Progenitor cell of endocrine pancreas (in vitro differentiated cells): ENCODE measurements at places on chromosomes 4 and X. TPM values are rescaled to one million over a fixed set of nuclear protein-coding genes. Genes with fewer than 3 reads are reported as not detected.

- H3K36me3 ChIP-seq, result no peaks in the 10 kb centered on the region
- no peak overlapping the region for H3K27ac ChIP-seq
- no peak for DNase-seq
- H3K27me3 ChIP-seq, result peaks cover 68% of the 10 kb centered on the region
Measured at GRCh38 chr4:1052231-1052671, 40.8 kb downstream of the FGFRL1 start.

DNA sequence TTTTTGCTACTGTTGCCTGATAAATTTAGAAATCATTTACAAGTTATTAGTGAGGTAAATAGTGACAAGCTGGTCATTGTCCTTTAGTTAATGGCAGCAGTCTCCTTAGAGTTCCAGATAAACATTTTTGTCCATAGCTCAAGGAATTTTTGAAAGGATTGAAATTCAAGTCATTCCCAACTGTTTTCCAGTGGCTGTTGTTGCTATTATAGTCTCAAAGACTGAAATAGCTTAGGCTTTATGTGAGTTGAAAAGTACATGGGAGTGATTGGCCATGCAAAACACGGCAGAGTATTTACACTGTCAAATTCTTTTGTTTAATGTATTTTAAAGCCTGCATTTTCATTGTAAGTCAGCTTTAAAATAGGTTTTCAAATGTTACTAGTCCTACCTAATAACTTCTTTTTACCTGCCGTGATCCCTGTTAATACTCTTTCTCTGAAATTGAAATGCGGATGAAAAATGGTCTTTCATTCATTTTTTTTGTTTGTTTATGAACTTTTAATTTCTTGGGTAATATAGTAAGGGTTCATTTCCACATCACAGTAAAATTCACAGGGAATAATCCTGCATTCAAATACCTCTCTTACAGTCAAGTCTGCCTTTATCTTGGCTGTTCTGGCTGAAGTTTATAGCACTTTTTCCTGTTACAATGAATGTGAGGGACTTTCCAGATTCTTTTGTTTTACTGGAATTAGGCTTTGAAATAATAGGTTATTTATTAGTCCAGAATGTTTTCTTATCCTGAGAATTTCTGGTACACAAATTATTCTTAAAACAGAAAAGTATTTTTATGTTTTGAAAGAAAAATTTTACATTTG is 85.1 kb downstream of the PDLIM5 start:
- H3K27me3 ChIP-seq, result no peaks in the 10 kb centered on the region
- H3K4me1 ChIP-seq, result peaks cover 48% of the 10 kb centered on the region
- no peaks in the 10 kb centered on the region for H3K36me3 ChIP-seq
- no peak overlapping the region for H3K27ac ChIP-seq
- no peak for DNase-seq

GRCh38 chr4:83890231-83890630 is 354.3 kb downstream of the GPAT3 start:
- H3K27me3 ChIP-seq, result peaks cover 9% of the 10 kb centered on the region
- H3K4me3 ChIP-seq, result no peak overlapping the region
- H3K4me1 ChIP-seq, result peaks cover 3% of the 10 kb centered on the region
- no peaks in the 10 kb centered on the region for H3K36me3 ChIP-seq

- H3K27ac ChIP-seq, result no peak overlapping the region
- H3K4me1 ChIP-seq, result no peaks in the 10 kb centered on the region
Measured at GRCh38 chr4:18227880-18228279, 206.3 kb upstream of the LCORL start.

DNA sequence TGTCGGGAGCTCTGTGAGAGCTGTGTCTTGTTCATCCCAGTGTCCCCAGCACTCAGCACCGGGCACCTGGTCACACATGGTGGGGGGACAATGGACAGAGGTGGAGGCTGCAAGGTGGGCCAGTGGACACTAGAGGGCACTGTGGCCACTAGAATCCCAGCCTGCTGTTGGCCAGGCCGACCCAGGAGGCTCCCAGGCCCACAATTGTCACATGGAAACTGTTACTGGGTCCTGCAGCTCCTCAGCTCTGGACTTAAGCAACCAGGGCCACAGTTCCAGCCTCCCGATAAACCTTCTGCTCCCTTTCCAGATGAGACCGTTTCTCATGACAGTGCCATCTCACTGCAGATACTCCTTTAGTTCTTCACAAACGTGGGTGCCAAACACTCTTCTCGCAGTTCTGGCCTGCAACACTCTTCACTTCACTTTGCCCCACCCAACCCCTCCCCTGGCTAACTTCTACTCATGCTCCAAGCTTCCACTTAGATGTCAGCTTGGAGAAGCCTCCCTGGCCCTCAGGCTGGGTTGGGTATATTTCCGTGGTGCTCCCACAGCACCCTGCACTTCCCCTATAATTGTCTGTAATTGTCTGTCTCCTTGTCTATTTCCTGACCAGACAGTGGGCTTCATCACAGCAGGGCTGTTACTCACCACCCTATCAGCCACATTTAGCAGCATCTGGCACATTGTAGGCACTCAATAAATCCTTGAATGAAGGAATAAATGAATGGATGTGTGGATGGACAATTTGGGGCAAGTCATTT is 3.5 kb upstream of the IQSEC2 start:
- H3K4me3 ChIP-seq, result no peak overlapping the region
- H3K36me3 ChIP-seq, result no peaks in the 10 kb centered on the region
- peak; percentile 33 for DNase-seq
- no peaks in the 10 kb centered on the region for H3K27me3 ChIP-seq

DNA sequence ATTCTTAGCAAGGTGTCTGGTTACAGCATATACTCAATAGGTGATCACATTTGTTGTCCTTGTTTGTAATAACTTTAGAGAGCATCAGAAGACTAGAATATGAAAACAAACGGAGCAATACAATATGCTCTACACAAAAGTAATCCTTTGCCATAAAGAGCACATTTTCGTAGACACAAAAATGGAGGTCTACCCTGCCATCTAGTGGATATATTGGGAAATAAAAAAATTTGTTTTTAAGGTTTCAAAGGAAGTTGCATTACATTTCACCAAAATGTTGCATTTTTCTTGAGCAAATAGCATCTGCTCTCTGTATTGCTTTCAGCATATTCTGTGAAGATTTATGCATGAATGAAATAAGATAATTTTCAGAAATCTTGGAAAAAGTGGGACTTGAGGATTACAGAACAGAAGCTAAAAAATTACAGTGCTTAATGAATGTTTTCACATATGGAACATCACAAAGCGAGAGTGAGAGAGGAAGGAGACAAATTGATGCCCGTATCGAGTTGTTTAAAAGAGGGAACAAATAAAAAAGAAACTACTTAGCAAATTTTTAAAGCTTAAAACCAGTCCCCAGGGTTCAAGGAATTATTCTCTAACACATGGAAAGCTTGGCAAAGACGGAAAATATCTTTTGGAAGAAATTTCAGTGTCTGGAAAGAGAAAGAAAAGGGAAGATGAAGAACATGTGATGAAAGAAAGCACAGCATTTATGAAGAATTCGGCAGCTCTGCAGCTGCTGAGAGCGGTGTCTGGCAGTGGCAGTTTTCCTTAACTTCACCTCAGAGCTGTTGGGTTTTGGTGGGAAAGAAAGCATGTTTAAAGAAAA is 390.1 kb downstream of the ANKRD50 start:
- H3K4me3 ChIP-seq, result no peak overlapping the region
- no peak for DNase-seq
- no peaks in the 10 kb centered on the region for H3K36me3 ChIP-seq
- no peak overlapping the region for H3K27ac ChIP-seq

DNA sequence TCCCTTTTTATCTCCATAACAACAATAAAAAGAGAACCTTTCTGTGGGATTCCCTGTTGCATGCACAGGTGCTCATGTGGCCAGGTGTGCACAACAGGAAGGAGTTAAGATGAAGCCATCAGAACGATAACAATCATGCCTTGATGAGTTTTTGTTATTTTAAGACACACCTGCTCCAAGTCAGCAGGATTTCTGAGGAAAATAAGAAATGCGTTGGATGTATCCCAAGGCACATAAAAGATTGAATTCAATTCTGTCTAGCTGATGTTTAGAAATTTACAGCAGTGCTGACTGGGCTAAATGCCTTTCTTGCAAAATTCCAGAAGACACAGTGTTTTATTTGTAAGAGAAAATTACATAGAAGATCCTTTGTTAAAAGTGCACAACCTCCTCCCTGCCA is 1678.2 kb downstream of the ARAP2 start:
- no peak for DNase-seq
- H3K4me1 ChIP-seq, result no peaks in the 10 kb centered on the region
- no peaks in the 10 kb centered on the region for H3K36me3 ChIP-seq
- no peak overlapping the region for H3K27ac ChIP-seq

- H3K27ac ChIP-seq, result peak overlapping the region; percentile 97
- peaks cover 17% of the 10 kb centered on the region for H3K4me1 ChIP-seq
- no peaks in the 10 kb centered on the region for H3K27me3 ChIP-seq
- H3K36me3 ChIP-seq, result peaks cover 2% of the 10 kb centered on the region
- H3K4me3 ChIP-seq, result peak overlapping the region; percentile 97
- no peak for DNase-seq
Measured at GRCh38 chrX:120561634-120562568, 1.1 kb upstream of the CUL4B start.

DNA sequence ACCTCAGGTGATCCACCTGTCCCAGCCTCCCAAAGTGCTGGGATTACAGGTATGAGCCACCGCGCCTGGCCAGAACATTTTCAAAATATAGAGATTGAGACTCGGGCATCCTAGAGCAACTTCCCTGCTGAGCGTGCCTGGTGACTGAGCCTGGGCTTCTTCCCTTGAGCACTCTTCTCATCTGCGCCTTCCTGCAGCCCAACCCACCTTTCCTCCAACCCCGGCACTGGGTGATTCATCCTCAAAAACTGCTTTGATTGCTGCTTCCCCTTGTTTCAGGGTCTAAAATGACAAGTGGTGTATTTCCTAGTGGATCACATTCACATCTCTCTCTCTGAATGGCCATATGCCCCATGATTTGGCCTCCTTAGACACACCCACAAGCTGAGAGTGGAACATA is 37.8 kb downstream of the PHKA2 start:
- no peak for DNase-seq
- H3K27ac ChIP-seq, result no peak overlapping the region
- H3K36me3 ChIP-seq, result peaks cover 22% of the 10 kb centered on the region
- H3K27me3 ChIP-seq, result no peaks in the 10 kb centered on the region
- H3K4me1 ChIP-seq, result no peaks in the 10 kb centered on the region

DNA sequence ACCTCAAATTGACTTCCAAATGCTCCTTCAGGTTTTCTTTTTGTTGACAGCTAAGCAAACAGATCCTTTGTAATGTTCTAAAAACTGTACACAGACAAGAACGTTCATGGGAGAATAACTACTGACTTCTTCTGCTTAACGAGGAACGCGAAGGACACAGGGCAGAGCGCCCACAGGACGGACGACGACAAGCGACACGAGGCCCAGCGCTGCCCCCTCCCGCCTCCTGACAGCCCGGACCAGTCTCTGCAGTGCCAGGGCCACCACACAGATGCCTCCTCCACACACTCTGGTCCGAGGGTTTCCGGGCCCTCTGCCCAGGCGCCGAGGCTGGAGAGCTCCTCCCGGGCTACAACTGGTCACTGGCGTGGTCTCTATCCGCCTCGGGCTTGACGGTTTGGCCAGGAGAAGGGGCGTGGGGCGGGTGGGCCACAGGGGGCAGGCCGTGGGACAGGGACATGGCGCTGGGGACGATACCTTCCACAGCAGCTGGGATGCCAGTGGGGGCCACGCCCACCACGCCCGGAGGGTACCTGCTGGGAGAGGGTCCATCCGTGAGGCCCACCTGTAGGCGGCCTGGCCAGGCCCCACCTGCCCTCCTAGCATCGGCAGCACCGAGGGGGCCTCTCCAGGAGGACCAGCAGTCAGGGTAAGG is 36.9 kb downstream of the CTBP1 start:
- H3K27me3 ChIP-seq, result no peaks in the 10 kb centered on the region
- DNase-seq, result no peak
- H3K36me3 ChIP-seq, result peaks cover 3% of the 10 kb centered on the region

- peaks cover 27% of the 10 kb centered on the region for H3K36me3 ChIP-seq
- no peak for DNase-seq
- H3K27me3 ChIP-seq, result no peaks in the 10 kb centered on the region
- H3K4me1 ChIP-seq, result peaks cover 19% of the 10 kb centered on the region
- no peak overlapping the region for H3K27ac ChIP-seq
- H3K4me3 ChIP-seq, result no peak overlapping the region
Measured at GRCh38 chr4:139887376-139887802, 221.8 kb downstream of the MGST2 start.

DNA sequence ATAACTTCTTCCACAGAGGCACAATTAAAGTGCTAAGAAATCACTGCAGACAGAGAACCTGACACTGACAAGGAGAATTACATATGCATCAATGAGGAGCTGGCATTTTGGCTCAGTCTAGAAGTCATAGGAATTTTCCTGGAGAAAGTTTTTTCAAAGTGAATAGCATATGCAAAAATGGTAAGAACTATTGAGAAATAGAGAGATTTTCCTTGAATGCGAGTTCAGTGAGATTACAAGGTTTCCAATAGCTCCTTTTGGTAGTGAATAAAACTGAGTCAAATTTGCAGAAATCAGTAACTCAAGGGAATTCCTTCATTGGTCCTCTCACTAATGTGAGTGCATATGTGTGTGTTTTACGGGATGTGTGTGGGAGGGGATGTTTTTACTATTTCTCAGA is 557.5 kb downstream of the PPARGC1A start:
- DNase-seq, result no peak
- no peak overlapping the region for H3K4me3 ChIP-seq
- no peaks in the 10 kb centered on the region for H3K36me3 ChIP-seq
- no peaks in the 10 kb centered on the region for H3K27me3 ChIP-seq
- H3K4me1 ChIP-seq, result peaks cover 3% of the 10 kb centered on the region
- H3K27ac ChIP-seq, result no peak overlapping the region

- H3K4me3 ChIP-seq, result no peak overlapping the region
- no peaks in the 10 kb centered on the region for H3K36me3 ChIP-seq
- DNase-seq, result no peak
- H3K4me1 ChIP-seq, result no peaks in the 10 kb centered on the region
- H3K27ac ChIP-seq, result no peak overlapping the region
Measured at GRCh38 chr4:145375416-145375815, 106.2 kb upstream of the SMAD1 start.

- peaks cover 4% of the 10 kb centered on the region for H3K4me1 ChIP-seq
- H3K36me3 ChIP-seq, result no peaks in the 10 kb centered on the region
- DNase-seq, result no peak
- no peak overlapping the region for H3K27ac ChIP-seq
- no peak overlapping the region for H3K4me3 ChIP-seq
Measured at GRCh38 chr4:74449571-74450297, 4.8 kb downstream of the AREG start.

The SYP gene
- 10.1 and 11.4 TPM in 2 replicates for total RNA-seq

The PAGE5 gene
- not detected in 2 replicates for total RNA-seq

The MBTPS2 gene
- 13.5 and 14.4 TPM in 2 replicates for total RNA-seq

The ARHGAP10 gene
- total RNA-seq, result 11.0 and 13.1 TPM in 2 replicates

The CHIC1 gene
- total RNA-seq, result 7.3 and 7.6 TPM in 2 replicates

The ATP6AP2 gene
- total RNA-seq, result 79.8 and 82.5 TPM in 2 replicates
